ENCODE measurements at places on chromosomes 5 and 9.

DNA sequence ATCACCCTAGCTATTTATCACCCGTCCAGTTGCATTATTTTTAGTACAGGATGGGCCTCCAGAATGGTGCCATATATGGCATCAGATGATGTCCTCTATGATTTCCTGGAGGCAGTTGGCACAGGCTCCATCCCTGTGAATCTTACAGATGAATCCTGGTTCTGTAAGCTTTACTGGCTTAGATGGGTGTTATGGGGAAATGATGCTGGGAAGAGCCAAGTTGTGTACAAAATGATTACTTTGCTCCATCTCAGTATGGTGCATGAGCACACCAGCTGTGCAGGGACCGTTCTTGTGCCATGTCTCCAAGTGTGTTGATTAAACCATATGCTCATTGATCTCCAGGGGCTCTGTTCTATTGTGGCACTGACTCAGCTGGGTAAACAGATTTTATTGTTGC, 755.7 kb downstream of the TLR4 start:
- no peak for DNase-seq

DNA sequence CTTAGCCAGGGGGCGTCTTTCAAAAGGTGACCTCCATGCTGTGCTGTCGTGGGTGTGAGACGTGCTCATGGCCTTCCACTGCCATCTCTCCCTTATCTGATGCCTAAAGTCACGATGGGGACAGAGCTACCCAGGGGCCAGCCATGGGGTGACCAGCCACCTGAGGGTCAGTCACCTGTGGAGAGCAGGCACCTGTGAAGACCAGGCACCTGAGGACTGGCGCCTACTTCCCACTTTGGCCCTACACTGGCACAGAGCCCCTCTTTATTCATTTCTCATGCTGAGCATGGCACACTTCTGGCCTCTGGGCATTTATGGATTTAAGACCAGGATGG, 6.4 kb upstream of the EXOC3 start:
- no peak for DNase-seq

- no peak for DNase-seq
These were observed 69.2 kb downstream of the RCL1 start for GRCh38 chr9:4861736-4862451.

DNA sequence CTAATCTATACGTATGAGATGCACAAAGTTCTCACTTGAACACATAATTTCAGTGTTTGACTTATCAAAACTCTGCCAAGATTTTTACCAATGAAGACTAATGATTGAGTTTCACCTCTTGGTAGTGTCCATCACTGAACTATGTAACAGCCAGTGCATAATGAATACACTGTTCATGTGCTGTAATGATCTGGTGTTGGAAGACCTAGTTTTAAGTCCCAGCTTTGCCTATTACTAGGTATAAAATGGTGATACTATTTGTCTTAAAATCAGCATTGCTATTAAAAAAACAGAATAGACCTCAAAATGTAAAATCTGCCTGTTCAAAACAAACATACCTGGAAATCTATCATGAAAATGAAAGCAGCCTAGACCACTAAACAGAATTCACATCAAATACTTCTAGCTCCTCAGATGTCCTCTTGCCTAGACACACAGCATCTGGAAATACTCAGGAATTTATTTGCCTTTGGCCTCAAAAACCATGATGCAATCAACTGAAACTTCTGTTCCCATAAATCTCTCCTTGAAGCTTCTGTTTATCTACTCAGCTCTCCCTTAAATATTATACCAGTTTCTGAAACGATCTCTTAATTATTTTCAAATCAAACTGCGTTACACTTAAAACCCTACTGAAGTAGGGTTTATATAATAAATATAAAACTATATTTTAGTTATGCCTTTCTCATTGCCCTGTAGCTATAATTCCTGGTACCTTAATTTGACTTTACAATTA, 38.1 kb downstream of the MRPS27 start:
- peak; percentile 91 for DNase-seq

GRCh38 chr9:33129886-33130881, 37.0 kb downstream of the B4GALT1 start:
- peak; percentile 34 for DNase-seq

DNA sequence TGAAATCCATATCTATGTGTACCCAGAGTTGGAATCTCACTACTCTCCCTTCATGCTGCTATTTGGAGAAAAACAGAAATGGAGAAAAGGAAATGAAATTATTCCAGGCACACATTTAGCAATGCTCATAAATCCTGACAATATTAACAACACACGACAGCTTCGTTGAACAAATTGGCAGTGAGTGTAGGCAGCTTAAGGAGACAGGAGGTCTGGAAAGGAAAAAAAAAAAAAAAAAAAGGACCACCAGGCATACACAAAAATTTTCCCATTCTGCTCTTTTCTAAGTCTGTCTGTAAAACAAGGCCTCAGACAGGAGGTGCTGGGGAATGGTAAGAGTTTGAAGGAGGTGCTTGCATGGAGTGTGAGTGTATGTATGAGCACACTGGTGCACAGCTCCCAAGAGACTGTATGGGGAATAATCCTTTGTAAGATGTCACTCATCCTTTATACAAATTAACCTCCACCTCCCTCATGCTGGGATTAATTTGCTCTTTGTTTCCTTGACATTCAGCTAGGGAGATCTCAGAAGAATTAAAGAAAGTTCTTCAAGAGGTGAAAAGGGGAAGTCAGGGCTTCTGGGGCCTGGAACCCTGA, 78.9 kb downstream of the ASTN2 start:
- no peak for DNase-seq

DNA sequence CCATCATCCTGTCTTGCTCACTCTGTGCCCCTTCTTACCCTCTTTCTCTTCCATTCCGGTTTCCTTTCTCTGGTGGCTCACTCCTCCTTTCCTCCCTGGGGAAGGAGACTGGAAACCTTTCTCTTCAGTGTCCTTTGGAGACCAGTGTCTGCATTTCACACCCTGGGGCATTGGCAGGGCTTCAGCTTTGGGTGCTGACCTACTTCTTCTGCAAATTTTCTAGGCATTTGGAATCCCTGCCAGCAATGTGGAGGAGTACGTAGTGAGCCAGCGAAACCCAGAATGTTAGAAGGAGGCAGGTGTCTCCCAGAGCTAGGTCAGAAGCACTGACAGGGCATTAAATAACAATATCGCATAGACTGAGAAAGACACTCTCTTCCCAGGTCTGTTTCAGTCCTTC, 122.2 kb downstream of the SLC28A3 start:
- no peak for DNase-seq
